ENCODE measurements at places on chromosomes 4 and X.

DNA sequence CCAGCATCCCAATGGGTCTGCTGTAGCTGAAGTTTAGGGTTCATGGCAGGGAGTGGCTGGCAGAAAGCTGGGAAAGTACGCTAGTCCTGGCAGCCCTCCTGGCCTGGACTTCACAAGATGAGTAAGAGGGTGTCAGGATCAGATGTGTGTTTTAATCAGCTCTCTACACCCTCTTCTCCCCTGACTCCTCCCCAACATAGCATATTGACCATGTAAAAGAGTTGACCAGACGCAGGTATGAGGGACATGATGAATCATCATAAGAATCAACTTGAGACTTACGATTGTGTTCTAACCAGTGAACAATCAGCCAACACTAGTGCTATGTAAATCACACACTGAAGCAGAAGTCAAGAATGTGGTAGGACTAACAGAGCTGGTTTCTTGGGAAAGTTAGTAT, 5.3 kb downstream of the SOWAHB start:
- no peak for DNase-seq

DNA sequence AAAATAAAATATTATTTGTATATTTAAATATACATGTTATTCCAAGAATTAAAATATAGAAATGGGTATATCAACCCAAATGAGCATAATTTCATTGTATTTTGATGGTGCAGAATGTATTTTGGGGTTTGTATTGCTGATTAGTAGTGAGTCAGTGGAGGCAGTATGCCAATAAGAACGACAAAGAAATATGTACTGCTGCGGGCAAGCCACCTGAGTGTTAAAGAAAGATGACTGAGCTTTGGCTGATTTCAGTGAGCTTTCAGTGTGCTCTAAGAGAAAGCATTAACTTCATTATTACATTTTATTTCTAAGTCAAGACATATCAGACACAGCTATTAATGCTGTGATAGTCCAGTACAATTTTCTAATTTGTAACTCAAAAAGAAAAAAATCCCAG, 297.8 kb downstream of the ANK2 start:
- DNase-seq = no peak

DNA sequence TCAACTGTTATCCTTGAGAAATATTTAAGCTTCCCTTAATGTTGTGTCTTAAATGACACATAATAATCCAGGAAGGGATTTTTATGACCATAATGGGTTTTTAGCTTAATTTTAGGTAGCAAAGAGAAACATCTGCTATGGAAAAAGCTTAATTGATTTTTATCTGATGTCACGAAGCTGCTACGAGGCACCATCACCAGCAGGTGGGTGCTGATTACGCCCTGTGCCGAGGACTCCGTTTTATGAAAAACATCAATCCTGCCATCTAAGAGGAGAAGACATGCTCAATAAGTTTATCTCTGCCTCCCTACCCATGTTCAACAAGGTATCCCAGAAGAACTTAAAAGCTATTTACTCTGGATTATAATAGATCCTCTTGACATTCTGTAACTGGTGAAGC, 280.6 kb upstream of the ZFP42 start:
- no peak for DNase-seq

- DNase-seq = no peak
These were observed 450.6 kb upstream of the RASGEF1B start for GRCh38 chr4:81922313-81922712.

- DNase-seq = no peak
These were observed 11.0 kb downstream of the EFHC2 start for GRCh38 chrX:44332437-44332836.

GRCh38 chr4:182091128-182091527, 152.1 kb upstream of the TENM3 start:
- DNase-seq = no peak

- DNase-seq = no peak
These were observed 236.1 kb downstream of the OPHN1 start for GRCh38 chrX:68196939-68197791.

DNA sequence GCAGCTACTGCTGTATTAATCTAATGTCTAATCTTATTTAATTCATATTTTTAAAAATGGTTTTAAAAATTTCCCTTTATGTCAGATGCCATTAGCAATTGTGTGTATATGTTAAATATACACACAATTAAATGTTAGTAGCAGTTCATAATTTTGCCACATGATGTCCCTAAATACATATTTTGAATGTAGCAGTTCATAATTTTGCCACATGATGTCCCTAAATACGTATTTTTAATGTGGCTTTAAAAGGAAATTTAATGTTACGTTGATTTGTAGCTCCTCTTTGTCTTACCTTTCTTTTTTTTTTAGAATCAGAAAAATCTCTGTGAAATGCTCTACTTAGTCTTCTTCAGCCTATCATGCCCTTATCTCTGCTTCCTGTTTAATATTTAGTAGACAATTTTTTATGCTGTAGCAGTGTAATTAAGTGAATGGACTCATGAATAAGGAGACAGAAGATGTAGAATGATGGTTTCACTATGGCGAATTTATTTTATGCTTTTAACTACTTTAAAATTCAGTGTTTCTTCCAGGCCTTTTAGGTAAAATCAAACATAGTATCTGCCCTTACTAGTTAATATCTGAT, 26.1 kb downstream of the RBM46 start:
- DNase-seq = no peak

DNA sequence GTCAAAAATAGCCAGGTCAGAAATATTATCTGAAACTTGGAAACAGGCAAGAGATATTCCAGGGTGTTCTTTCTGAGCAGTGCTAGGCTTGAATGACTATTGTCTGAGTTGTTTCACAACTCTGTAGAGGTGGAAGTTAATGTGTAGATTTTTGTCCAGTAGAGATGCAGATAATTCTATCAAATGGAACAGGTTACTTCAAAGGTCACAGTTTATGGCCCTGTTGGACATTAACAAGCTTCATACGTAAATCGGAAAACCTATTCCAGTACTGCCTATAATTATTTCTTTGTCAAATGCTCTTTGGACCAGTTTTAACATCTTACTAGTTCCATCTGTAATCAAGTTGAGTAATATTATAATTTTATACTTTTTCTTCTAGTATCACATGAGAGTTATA, 1639.4 kb upstream of the TENM3 start:
- DNase-seq = no peak

DNA sequence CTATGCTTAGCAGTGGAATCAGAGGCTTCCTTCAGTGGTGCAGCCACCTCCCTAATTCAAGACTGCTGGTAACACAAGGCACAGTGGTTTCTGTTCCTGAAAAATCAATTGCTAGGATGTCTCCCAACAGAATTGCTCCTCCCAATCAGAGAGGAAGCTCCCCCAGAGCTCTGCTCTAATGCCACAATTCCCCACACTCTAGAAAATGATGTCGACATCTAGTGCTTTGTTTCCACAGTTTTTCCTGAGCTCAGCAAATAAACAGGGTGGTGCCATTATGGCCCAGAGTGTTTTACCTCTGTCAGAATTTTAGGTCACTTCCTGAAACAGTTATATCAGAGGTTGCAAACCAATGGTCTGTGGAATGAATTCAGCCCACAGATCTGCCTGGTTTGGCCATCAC, 24.7 kb downstream of the TAB3 start:
- DNase-seq = no peak

GRCh38 chr4:26566133-26566532, 17.8 kb upstream of the TBC1D19 start:
- DNase-seq = no peak

- DNase-seq = no peak
These were observed 129.1 kb downstream of the FBXO8 start for GRCh38 chr4:174154215-174154854.

DNA sequence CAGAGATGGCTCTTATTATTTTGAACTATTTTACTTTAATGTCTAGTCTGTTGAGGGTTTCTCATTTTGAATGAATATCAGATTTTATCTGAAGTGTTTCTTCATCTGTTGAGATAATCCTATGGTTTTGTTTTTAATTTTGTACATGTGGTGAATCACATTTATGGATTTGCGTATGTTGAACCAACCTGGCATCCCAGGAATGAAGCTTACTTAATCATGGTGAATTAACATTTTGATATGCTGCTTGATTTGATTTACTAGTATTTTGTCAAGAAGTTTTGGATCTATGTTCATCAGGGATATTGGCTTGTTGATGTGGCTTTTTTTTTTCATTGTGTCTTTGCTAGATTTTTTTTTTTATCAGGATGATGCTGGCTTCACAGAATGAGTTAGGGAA, 2390.9 kb downstream of the PCDH7 start:
- no peak for DNase-seq

GRCh38 chr4:170949084-170949483, 859.3 kb upstream of the AADAT start:
- DNase-seq = no peak

GRCh38 chr4:165794834-165795233, 78.2 kb upstream of the TLL1 start:
- DNase-seq = no peak

GRCh38 chr4:57064811-57065711, 45.1 kb downstream of the IGFBP7 start:
- DNase-seq = no peak

- DNase-seq = no peak
These were observed 36.6 kb downstream of the SMARCAD1 start for GRCh38 chr4:94244087-94244828.

DNA sequence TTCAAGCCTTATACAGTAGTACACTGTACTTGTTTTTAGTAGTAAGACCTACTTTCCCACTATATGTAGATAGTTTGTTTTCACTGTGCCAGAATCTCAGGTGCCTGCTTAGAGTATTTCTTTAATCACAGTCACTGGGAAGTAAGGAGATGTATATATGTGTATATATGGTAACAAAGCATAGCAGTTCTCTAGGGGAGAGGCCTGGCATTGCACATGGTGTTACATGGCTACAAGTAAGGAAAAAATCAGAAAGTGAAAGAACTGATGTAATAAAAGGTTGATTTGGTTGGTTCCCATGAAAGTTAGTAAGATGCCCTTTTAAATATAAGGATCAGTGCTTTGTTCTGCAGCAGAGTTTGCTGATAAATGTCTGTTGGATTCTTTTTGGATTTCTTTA, 9.3 kb upstream of the DCK start:
- no peak for DNase-seq

DNA sequence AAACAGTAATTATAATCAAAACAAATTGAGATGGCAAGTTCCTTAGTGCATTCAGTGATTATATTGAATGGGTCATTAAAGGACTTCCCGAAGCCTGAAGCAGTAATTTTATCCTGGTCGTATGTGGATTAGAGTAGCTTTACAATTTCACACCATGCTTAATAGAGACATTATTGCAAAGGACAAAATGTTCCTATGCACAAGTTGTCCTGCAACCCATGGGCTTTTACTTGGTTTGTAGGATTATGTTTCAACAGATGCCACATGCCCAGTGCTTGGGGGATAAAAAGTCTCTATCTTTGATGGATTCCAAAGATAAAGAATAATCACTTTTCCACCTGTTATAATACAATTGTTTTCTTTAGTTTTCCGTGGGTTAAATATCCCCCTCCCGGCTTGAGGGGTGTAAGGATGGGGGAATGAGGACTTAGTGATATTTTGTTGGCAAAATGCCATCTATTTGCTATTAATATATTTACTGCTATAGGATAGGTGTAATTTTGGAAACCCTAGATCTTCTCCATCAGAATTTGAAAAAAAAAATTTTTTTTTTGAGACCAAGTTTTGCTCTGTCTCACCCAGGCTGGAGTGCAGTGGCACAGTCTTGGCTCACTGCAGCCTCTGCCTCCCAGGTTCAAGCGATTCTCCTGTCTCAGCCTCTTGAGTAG, 156.5 kb upstream of the ETNPPL start:
- no peak for DNase-seq
